ENCODE measurements at places on chromosomes 16 and 17.
A peak's percentile ranks its signal among the peaks of the same experiment; 100 is the strongest.

GRCh38 chr17:81074875-81075274 lies 39.9 kb downstream of the BAIAP2 start:
- no peak for DNase-seq

DNA sequence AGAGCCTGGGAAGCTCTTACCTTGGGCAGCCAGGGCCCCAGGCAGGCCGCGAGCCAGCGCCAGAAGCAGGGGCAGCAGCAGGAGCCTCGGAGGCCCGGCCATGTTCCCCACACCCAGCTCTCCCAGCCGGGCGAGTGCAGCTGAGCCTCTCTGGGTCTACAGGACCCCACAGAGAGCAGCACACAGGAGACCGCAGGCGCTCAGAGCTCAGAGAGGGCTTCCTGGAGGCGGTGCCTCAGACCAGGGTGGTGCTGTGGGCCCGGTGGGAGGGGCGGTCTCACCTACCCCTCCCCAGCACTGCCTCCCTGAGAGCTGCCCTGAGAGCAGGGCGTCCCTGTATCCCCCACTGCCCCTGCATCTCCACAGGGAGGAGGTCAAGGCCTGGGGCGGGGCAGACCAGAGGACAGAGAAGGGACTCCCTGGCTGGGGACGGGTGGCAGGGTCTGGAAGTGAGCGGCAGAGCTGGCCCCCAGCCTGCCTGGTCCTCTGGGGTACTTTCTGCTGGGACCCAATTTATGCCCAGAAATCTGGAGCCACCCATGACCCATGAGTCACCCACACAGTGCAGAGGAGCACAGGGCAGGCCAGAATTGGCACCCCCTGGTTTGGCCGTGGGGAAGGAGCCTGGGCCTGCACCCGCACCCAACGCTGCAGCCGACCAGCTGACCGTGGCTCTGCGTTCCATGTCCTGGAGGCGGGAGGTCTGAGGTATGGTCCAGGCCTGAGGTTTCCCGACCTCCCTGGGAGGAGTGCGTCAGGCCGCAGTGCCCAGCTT lies at the start of gene CD7:
CD7 (minus strand) TSS at position 215 of the 775 bp plus-strand sequence; CDS start at position 102, 113 bp downstream.
- DNase-seq = no peak

DNA sequence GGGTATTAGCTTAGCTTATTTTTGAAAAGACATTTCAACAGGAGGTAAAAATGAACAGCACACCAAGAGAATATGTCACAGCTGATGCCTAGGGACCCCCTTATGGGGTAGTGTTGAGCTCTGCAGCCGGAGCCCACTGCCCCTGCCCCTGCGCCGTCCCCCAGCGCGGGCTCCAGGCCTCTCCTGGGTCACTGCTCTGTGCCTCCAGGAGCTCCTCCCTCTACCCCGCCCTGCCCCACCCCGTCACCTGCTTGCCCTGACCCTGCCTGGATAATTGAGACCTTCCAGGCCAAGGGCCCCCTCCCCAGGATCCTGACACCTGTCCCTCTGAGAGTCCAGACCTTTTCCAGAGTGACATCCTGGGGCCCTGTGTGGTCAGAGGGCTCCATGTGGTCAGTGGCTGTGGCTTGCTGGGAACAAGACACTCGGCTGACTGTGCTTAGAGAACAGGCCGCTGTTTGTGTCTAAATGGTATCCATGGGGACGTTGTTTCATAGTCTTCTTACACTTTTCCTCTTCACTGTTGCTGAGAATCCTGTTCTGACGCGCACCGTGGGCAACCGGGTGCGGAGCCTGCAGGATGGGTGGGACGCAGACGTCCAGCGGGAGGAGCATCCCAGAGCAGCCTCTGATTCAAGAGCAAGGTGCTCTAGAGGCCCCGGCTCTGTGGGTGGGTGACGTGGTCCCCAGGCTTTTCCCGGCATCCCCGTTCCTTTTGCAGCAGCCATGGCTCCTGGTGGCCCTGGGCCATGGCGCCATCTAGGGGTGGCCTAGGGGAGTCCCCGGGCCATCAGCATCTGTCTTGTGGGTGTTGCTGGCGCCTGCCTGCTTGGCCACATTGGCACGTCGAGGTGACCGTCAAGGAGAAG lies 20.0 kb upstream of the WFIKKN1 start:
- no peak for DNase-seq

GRCh38 chr16:74556375-74556922 lies 50.5 kb downstream of the GLG1 start:
- DNase-seq = no peak

DNA sequence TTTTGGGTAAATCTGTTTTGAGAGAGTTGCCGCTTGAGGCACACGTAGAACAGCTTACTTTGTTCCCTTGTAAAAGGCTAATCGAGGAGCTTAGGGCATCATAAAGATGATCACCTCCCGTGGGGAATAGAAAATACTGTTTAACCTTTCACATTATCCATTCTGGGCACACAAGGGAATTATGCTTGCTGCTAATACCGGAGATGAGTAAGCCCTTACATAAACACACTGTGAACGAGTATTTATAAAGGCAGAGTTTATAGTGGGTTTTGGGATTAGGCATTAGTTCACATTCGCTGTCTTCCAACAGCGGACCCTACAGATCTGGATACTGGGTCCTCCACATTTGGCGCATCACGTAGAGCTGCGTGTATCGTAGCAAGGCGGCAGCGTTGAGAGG lies 51.2 kb upstream of the CNTNAP4 start:
- DNase-seq = no peak

DNA sequence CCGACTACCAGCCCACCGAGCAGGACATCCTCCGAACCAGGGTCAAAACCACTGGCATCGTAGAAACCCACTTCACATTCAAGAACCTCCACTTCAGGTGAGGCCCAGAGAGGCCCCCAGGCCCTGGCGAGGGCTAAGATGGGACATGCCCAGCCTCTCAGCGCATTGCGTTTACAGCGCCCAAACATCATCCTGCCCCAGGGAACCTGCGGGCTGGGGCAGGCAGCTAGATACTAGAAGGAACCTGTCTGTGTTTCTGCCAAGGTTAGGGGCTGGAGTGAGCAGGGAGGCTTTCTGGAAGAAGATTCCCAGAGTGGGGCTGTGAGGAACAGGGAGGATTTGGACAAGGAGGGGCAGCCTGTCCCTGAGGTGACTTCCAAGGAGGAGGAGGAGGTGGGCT lies 90.6 kb downstream of the AMFR start:
- DNase-seq = no peak

DNA sequence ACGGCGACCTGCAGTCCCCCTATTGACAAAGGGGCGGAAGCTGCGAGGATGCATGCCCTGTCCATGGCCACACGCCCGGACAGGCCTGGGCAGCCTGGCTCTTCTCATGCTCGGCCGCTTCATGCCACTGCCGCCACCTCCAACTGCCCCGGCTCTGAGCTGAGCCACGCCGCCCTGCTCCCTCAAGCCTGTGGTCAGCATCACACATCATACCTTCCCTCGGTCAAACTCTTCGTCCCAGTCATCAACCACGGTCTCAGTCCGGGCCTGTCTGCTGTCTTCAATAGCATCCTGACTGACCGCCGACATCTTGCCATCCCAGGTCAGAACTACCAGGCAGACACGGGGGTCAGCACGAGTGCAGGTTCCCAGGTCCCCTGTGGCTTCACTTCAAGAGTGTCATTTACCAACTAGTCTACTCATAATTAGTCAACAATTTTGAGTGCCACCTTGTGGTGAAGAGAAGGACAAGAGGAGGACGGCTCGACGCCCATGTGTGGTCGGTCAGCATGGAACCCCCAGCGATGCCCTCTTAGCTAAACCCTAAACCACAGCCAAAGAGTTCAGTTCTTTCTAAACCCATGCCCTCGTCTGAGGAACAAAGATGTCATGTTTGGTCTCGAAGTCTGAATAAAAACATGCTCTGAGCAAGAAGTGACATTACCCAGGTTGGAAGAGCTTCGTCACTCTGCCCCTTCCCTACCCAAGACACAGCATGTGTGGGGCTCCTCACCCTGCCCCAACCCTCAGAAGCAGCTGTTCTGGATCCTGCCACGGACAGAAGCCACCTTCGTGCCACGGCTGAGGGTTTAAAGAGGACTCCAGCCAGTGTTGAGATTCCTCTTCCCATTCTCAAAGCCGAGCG lies 16.9 kb upstream of the CYTH1 start:
- DNase-seq = no peak

- DNase-seq = no peak
Observed at GRCh38 chr17:7293159-7293558, 1.3 kb downstream of the YBX2 start.

- DNase-seq = peak; percentile 96
Observed at GRCh38 chr16:85329059-85329812, 217.0 kb upstream of the CIBAR2 start.

DNA sequence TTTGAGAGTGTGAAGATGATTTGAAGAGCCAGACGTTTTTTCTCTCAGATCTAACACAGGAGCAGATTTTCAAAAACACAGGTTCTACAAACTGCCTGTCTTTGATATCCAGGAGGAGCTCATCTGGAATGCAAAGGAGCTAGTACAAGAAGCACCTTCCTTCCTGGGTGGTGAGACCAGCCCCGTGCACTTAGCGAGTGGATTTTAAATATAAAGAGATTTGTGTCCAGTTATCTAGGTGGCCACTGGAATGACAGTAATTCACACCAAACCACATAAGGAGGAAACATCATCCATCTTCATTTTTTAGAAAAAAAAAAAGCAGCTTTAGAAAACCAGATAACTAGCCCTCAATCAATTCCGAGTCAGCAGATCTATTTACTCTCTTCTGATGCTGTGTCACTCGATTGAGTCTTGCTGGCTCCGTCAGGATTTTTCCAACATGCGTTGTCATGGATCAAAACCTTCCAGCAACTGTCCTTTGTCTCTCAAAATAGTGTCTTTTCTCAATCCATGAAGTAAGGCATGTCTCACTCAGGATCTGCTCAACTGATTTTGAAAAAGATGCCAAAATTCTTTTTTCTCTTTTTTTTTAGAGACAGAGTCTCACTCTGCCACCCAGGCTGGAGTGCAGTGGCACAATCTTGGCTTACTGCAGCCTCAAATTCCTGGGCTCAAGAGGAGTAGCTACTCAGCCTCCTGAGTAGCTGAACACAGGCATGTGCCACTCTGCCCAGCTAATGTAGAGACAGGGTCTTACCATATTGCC lies 451.2 kb upstream of the PSMD7 start:
- DNase-seq = no peak

GRCh38 chr17:81444610-81445339 lies 49.5 kb downstream of the BAHCC1 start:
- DNase-seq = no peak

- DNase-seq = no peak
Observed at GRCh38 chr17:68401288-68401687, 56.0 kb downstream of the WIPI1 start.

DNA sequence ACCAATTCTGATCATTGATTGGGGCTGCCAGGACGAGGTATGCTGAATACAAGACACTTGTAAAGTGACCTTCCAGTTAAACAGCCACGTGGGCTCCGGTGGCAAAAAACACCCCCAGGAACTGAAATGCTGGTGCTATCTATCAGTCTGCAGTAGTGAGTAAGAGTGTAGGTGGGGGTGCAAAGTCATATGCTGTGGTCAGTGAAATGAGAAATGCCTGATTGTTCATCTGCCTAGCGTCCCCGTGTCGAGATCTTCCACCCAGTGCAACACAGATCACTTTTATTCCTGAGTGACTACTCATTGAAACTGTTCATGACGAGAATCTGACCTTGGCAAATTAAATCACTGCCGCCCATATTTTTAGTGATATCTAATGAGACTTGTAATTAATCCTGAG lies 806.5 kb upstream of the GOT2 start:
- no peak for DNase-seq

DNA sequence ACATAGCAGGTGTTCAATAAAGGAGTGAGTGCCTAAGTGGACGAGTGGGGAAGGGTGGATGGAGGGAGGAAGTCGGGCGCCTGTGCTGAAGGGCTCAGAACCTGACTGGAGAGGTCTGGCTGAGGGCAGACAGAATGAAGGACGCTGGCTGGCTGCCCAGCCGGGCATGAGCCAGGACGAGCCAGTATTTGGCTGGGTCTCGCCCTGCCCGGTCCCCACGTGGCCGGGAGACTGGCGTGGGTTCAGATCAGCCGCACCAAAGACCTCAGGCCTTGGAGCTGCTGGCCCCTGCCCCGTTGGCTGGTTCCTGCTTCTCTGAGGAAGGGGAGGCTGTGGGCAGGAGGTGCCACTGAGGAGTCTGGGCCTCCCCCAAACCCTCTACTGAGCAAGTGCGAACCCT lies 79.8 kb downstream of the ENGASE start:
- no peak for DNase-seq

- no peak for DNase-seq
Observed at GRCh38 chr17:16297367-16298139, 55.7 kb downstream of the CENPV start.

- no peak for DNase-seq
Observed at GRCh38 chr16:73192232-73192894, 144.4 kb upstream of the ZFHX3 start.

DNA sequence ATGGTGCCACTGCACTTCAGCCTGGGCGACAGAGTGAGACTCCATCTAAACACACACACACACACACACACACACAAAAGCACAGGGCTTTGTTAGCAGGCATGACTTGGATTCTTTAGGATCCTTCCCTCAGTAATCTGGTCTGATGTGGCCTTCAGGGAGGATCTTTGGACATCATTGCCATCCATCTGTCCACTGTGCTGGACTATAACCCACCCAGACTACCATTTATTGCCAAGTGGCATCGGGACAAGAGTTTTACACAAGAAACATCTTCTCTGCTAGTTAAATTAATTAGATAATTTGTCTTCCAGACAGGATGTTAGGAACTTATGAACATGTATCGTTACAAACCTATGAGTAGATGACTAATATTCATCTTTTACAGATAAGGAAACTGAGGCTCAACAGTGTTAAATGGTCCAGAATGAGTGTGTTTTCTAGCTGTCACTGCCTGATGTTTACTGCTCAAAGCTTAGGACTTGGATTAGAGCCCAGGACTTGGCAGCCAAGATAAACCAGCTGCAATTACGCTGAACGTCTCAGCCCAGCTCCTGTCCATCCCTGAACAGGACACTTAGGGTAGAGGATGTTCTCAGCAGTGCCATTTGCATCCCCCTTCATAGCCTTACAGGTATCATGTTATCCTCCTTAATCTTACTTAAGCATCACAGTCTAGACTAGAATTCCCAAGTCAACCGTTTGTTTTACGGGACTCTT lies 285.8 kb downstream of the WWOX start:
- no peak for DNase-seq

DNA sequence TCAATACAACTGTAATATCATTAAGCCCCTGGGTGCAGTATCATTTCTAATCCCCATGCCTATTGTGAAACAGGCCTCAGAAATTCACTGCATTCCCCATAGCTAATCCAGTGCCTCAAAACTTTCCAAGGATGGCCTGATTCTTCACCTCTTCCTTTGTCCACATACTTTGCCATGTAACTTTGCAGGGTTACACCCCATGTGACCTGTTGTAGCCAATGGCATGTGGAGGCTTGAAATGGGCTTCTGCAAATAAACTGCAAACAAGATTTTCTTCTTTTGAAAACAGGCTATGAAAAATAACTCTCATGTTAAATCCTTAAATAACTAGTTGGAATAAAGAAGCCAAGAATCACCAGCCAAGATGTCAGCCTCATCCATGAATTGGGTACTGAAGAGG lies 35.9 kb downstream of the ABCA10 start:
- DNase-seq = no peak

- DNase-seq = peak; percentile 54
Observed at GRCh38 chr17:82734987-82735866, at the start of gene FN3K. Gene FN3K (plus strand): TSS chr17:82735615. CDS start chr17:82735637, 22 bp downstream.

- DNase-seq = no peak
Observed at GRCh38 chr16:19046062-19046461, 21.4 kb upstream of the COQ7 start.
